Mesangial cell (primary cell): ENCODE measurements at places on chromosomes 16 and 17. TPM values are rescaled to one million over a fixed set of nuclear protein-coding genes. Genes with fewer than 3 reads are reported as not detected.

Gene NGFR
- 0.13 and 0.16 TPM in 2 replicates for total RNA-seq

Gene TBC1D3E
- total RNA-seq: 2.9 TPM in 1 of 2 replicates, not detected in the other

Gene AXIN2
- total RNA-seq: 1.8 and 8.4 TPM in 2 replicates

Gene QRICH2
- 1.6 and 1.9 TPM in 2 replicates for total RNA-seq

Gene TOX3
- total RNA-seq: 0.65 and 1.0 TPM in 2 replicates

Gene CCL7
- total RNA-seq: not detected in 2 replicates

Gene TMEM220
- 3.1 and 4.4 TPM in 2 replicates for total RNA-seq

Gene HSD11B2
- total RNA-seq: 0.38 and 0.98 TPM in 2 replicates

Gene RPL26
- 2,046 and 2,123 TPM in 2 replicates for total RNA-seq

Gene RHBDF1
- 25.6 and 81.1 TPM in 2 replicates for total RNA-seq

Gene CLEC19A
- total RNA-seq: not detected in 2 replicates
